ENCODE measurements at places on chromosomes 12 and 14.

- no peak for DNase-seq
Observed at GRCh38 chr12:80968326-80968725, 30.6 kb upstream of the LIN7A start.

GRCh38 chr14:76904740-76905569 is 78.7 kb downstream of the LRRC74A start:
- DNase-seq, result no peak

GRCh38 chr12:96176575-96176974 is 17.6 kb upstream of the ELK3 start:
- no peak for DNase-seq

- no peak for DNase-seq
Observed at GRCh38 chr12:62933602-62934238, 1.2 kb downstream of the PPM1H start.
